ENCODE measurements at places on chromosomes 13 and 19. TPM values are rescaled to one million over a fixed set of nuclear protein-coding genes. Genes with fewer than 3 reads are reported as not detected.

DNA sequence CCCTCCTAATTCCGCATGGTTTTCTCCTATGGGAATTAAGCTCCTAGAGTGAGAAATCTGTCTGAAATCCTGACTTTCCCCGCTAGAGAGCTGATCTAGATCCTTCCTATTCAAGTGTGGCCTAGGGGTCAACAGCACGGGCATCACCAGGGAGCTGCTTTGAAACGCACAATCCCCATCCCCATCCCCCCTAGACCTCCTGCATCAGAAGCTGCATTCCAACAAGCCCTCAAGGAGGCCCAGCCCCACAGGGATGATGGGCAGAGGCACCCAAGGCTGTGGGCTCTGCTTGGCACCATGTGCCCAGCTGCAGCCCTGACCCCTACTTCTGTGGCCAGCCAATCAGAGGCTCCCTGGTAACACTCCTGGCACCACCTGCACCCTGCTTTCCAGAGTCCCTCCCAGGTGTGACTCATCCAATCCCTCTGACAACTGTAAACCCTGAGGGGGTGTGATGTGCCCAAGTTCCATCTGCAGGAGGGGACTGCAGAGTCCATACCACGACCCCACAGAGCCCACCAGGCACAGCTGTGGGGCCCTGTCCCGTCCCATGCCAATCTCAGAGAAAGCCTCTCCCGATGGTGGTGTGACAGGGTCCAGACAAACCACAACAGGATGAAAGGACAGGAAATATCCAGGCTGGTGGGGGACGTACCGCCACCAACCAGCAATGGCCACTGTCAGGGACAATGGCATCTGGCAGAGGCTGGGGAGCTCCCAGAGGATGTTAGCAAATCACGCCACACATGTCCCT is 19.8 kb upstream of the SLC35E1 start:
- H3K27ac ChIP-seq, result no peak overlapping the region
- H3K36me3 ChIP-seq, result no peaks in the 10 kb centered on the region
- H3K4me1 ChIP-seq, result peaks cover 76% of the 10 kb centered on the region
- DNase-seq, result no peak
- no peak overlapping the region for H3K4me3 ChIP-seq

The RPL28 gene
- 548 TPM for total RNA-seq

DNA sequence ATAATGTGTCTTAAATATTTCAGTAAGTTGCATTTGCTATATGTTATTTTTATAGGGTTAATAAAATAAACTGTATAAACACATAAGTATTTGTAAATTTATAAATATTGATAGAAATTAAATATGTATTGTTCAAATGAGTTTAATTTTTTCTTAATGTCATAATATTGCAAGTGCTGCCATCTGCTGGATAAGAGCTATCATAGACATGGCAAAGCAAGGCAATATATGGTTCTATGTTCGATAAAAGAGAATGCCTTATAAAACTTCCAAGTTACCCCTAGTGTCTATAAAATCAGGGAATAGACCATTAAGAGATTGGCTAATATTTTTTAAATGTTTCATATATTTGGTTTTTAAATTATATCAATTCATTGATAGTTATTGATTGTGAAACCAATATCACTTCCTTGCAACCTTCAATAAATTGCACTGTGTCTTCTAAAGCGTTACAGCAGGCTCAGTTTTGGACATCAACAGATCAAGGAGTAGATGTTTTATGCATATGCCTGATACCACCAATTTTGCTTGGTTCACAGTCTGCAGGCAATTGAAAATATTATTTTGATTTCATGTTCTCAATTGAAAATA is 29.0 kb upstream of the SLITRK6 start:
- no peaks in the 10 kb centered on the region for H3K27me3 ChIP-seq
- no peaks in the 10 kb centered on the region for H3K36me3 ChIP-seq
- DNase-seq, result no peak

DNA sequence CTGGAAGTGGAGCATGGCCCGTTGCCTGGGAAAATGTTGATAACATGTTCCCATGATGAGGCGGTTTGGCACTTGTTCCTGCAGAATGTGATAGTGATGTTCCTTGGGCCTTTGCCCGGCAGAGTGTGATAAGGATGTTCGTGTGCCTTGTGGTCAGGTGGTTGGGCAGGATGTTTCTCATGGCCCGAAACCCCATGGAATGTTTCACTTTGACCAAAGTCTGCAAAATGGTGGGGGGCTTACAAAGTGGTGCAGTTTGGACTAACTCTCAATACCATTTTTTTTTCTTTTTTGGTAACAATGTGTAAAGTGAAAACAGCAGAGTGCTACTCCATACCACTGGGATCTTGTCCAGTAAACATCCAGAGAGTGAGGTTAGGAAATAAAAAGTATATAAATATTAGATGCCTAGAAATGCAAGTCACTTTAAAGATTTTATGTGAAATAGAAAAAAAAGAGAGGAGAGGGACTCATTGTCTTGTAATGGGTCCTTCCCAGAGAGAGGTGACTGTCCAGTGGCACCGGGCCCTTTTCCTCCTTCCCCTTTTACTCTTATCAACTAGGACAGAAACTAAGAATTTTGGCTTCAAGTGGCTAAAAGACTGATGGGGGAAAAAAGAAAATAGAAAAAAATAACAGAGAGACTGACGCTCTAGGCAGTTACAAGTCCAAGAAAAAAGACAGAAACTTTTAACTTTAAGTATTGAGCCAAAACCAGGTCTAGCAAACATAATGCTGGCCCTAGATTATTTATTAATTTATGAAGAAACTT is 5.7 kb downstream of the FPR3 start:
- H3K4me3 ChIP-seq, result no peak overlapping the region
- no peaks in the 10 kb centered on the region for H3K36me3 ChIP-seq
- no peaks in the 10 kb centered on the region for H3K4me1 ChIP-seq
- DNase-seq, result no peak
- peaks cover 3% of the 10 kb centered on the region for H3K27me3 ChIP-seq
- no peak overlapping the region for H3K27ac ChIP-seq

DNA sequence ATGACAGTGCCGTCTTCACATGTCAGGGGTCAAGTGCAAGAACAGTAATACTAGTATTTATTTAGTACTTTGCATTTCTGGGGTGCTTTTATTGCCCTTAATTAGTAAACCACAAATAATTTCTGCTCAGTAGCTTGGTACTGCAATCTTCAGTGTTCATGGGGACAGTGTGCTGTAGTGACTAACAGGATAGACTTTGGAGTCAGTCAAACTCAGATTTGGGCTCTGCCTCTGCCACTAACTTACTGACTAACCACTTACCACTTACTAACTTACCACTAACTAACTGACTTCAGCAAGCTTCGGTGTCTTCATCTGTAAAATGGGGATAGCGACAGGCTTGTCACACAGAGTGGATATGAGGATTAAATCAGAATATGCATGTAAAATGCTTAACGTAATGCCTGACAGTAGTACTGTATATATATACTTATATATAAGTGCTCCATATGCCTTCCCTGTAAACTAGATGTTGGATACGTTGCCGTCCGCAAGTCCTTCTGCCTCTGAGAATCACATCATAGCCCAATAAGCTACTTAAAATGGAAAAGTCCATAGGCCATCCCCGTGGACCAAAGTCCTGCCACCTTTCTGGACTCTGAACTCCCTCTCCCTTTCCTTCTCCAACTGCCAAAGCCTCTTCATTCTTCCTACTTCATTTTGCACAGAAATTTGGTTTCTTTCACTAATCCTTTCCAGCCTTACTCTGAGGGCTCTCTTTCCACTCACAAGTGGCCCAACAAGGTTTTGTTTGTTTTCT is 158.1 kb downstream of the ZIC5 start:
- H3K4me1 ChIP-seq, result no peaks in the 10 kb centered on the region
- DNase-seq, result no peak
- no peaks in the 10 kb centered on the region for H3K36me3 ChIP-seq
- H3K4me3 ChIP-seq, result no peak overlapping the region
- no peaks in the 10 kb centered on the region for H3K27me3 ChIP-seq
- no peak overlapping the region for H3K27ac ChIP-seq

DNA sequence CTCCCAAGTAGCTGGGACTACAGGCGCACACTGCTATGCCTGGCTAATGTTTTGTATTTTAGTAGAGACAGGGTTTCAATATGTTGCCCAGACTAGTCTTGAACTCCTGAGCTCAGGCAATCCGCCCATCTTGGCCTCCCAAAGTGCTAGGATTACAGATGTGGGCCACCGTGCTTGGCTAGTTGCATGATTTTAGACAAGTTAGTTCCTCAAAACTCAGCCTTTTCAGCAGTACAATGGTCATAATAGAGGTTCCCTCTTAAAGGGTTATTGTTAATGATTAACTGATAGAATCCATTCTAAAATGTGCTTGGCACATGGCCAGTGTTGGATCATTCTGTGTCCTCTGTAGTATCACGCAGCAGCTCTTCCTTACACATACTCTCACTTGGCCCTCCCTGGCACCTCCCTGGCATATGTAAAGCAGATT is 19.5 kb upstream of the IFT88 start:
- no peak for DNase-seq
- H3K4me1 ChIP-seq, result no peaks in the 10 kb centered on the region
- no peak overlapping the region for H3K4me3 ChIP-seq
- H3K27me3 ChIP-seq, result no peaks in the 10 kb centered on the region
- no peak overlapping the region for H3K27ac ChIP-seq

DNA sequence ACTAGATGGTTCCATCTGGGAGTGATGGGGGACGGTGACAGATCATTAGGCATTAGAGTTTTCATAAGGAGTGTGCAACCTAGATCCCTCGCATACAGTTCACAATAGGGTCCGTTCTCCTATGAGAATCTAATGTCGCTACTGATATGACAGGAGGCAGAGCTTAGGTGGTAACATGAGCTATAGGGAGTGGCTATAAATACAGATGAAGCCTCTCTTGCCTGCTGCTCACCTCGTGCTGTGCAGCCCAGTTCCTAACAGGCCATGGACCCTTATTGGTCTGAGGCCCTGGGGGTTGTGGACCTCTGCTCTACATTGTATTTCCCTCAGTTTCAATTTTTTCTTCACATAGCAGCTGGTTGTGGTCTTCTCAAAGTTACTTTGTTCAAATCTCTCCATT is 56.5 kb downstream of the CDK8 start:
- no peaks in the 10 kb centered on the region for H3K36me3 ChIP-seq
- DNase-seq, result no peak
- H3K4me3 ChIP-seq, result no peak overlapping the region
- H3K27me3 ChIP-seq, result no peaks in the 10 kb centered on the region
- peaks cover 19% of the 10 kb centered on the region for H3K4me1 ChIP-seq
- no peak overlapping the region for H3K27ac ChIP-seq

GRCh38 chr19:13831537-13832467 is 36.6 kb downstream of the ZSWIM4 start:
- no peak overlapping the region for H3K4me3 ChIP-seq
- peak overlapping the region; percentile 3 for H3K27ac ChIP-seq
- DNase-seq, result no peak
- peaks cover 49% of the 10 kb centered on the region for H3K36me3 ChIP-seq

The ZNF578 gene
- 0.25 TPM for total RNA-seq

The ARHGAP45 gene
- 3.0 TPM for total RNA-seq

GRCh38 chr19:1860042-1860775 is 3.2 kb downstream of the KLF16 start:
- no peaks in the 10 kb centered on the region for H3K27me3 ChIP-seq
- peaks cover 29% of the 10 kb centered on the region for H3K4me1 ChIP-seq
- no peak for DNase-seq
- no peak overlapping the region for H3K4me3 ChIP-seq

DNA sequence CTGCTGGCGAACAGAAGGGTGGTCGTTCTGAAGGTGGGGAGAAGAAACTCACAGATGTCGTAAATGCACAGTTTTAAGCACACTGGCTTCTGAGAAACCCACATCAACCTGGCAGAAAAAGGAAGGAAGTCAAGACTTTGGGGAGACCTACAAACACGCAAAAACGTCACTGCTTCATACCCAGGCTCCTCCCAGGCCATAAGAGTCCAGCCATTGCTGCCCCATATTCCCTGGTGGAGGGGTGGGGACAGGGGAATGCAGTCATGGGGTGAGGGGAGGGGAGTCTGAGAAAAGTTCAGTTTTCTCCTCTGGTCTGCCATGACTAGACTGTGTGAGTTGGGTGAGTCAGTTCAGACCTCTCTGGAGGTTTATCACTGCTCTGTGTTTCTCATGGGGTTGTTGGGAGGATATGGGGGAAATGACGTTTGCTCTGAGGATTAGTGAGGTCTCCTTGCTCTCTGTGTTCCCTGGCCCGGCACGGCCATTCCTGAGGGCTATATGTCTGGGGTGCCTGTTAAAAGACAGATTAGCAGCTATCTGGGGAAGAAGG is 139.0 kb downstream of the FLT1 start:
- H3K36me3 ChIP-seq, result no peaks in the 10 kb centered on the region
- H3K27me3 ChIP-seq, result no peaks in the 10 kb centered on the region
- DNase-seq, result no peak
- no peak overlapping the region for H3K27ac ChIP-seq

- no peak overlapping the region for H3K4me3 ChIP-seq
- H3K36me3 ChIP-seq, result no peaks in the 10 kb centered on the region
- no peak for DNase-seq
- H3K27ac ChIP-seq, result no peak overlapping the region
- no peaks in the 10 kb centered on the region for H3K27me3 ChIP-seq
Observed at GRCh38 chr13:91520952-91521351, 122.5 kb downstream of the GPC5 start.

- H3K4me3 ChIP-seq, result no peak overlapping the region
- H3K27me3 ChIP-seq, result no peaks in the 10 kb centered on the region
- H3K4me1 ChIP-seq, result no peaks in the 10 kb centered on the region
- H3K36me3 ChIP-seq, result no peaks in the 10 kb centered on the region
- no peak for DNase-seq
Observed at GRCh38 chr13:43657485-43657884, 129.3 kb downstream of the ENOX1 start.

DNA sequence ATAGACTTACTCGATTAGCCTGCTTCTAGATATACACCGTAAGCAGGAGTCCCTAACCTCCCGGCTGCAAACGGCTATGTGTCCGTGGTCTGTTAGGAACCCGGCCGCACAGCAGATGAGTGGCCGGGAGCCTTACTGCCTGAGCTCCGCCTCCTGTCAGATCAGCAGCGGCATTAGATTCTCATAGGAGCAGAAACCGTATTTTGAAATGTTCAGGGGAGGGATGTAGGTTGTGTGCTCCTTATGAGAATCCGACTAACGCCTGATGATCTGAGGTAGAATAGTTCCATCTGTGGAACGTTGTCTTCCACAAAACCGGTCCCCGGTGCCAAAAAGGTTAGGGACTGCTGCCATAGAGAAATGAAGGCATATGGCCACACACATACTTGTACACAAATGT is 1491.9 kb downstream of the SLITRK5 start:
- H3K27ac ChIP-seq, result no peak overlapping the region
- no peak for DNase-seq
- no peak overlapping the region for H3K4me3 ChIP-seq
- H3K27me3 ChIP-seq, result no peaks in the 10 kb centered on the region
- H3K4me1 ChIP-seq, result no peaks in the 10 kb centered on the region
- H3K36me3 ChIP-seq, result no peaks in the 10 kb centered on the region
